DMS 273 treated with DMSO at 0.1 percent for 48 hours (cell line): ENCODE measurements at places on chromosomes 7 and 10.

DNA sequence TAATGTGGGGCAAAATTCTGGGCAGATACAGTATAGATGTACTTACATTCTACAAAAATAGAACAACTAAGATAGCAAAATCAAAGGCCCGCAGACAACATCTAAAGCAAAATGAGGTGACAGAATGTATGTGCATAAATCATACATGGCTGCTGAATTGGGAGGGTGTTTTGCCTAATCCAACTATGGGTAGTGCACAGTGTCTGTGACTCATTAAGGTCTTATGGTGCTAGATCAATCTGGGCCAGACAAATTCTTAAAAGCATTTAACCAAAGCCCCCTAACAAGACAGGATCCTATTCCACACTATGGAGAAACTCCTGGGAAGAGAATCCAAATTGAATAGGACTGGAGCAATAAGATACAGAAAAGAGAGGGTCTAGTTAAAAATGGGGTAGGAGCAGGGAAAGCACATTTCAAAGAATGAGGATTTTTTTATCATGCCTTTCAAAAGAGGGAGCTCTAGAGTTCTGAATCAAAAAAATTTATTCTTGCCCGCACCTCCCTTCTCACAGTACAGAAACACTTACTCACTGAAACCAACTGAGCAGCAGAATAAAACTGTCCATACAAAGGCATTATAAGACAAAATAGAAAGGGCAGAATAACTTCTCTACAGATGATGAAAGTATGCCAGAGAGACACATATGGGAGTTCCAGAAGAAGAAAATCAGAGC, 181.3 kb downstream of the RNLS start:
- no peak for DNase-seq

GRCh38 chr10:24277771-24278170, 68.8 kb downstream of the KIAA1217 start:
- no peak for DNase-seq

DNA sequence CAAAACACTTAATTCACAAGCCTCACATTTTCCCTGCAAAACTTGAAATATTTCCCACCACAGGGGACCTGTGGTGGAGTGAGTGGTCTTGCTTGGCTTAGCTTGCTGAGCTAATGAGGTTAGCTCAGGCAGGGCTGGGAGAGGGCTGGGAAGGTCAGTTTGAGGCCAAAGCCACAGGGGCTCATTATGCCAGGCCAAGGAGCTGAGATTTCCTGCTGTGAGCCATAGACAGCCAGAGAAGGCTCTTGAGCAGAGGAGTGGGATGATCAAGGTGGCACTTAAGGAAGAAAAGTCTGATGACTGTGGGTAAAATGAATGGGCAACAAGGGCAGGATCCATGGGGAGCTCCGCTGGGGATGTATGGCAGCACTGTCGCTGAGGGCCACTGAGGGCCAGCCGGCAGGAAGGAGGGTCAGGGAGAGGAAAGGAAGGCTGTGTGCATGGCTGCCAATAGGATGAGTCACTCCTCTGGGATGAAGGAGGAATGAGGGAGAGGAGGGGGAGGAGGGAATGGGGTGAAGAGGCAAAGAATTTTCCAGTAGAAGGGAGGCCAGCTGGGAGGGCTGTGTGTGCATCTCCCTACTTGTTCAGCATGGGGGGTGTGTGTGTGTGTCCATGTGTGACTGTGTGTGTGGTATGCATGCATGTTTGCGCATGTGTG, 18.7 kb upstream of the ZNF488 start:
- DNase-seq = no peak

DNA sequence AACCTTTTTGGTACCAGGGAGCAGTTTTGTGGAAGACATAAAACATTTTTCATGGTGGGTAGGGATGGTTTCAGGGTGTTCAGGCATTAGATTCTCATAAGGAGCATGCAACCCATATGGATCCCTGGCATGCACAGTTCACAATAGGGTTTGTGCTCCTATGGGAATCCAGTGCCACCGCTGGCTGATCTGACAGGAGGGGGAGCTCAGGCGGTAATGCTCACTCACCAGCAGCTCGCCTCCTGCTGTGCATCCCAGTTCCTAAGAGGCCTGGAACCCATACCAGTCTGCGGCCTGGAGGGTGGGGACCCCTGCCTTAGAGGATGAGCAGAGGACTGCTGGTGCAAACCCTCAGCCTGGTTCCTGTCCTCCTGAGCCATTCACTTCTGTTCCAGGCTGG, 561.7 kb downstream of the SDK1 start:
- DNase-seq = no peak

DNA sequence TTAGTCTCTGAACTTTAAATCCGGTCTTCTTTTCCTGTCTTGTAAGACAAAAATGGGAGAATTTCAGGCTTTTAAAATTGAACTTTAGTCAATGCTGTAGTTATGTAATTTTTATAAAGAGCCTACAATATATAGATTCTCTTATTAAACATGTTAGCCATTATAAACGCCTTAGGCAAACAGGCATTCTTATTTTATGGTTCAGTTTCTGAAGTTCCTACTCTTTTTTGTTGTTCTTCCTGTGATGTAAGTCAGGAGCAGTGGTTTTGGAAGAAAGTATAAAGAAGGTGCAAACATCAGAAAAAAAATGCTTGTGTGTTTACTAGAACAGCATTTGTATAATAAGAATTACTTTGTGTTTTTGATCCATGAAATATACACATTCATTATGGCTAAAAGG, 41.6 kb downstream of the BICC1 start:
- no peak for DNase-seq

DNA sequence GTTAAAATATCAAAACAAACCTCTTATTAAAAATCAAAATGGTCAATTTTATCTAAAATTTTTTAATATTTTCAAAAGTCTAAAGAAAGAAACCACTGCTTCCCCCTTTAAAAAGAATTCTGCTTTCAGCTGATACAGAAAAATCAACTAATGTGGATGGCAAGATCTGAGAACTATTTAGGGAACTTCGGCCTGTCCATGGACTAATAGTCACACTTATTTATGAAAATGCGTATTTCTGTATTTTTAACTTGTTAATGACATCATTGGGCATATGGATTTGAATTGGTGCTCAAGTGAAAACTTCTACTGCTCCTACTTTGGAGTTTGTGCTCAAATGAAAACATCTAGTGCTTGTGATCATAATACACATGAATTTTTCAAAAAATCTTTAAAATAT, 31.9 kb downstream of the RNLS start:
- DNase-seq = no peak

DNA sequence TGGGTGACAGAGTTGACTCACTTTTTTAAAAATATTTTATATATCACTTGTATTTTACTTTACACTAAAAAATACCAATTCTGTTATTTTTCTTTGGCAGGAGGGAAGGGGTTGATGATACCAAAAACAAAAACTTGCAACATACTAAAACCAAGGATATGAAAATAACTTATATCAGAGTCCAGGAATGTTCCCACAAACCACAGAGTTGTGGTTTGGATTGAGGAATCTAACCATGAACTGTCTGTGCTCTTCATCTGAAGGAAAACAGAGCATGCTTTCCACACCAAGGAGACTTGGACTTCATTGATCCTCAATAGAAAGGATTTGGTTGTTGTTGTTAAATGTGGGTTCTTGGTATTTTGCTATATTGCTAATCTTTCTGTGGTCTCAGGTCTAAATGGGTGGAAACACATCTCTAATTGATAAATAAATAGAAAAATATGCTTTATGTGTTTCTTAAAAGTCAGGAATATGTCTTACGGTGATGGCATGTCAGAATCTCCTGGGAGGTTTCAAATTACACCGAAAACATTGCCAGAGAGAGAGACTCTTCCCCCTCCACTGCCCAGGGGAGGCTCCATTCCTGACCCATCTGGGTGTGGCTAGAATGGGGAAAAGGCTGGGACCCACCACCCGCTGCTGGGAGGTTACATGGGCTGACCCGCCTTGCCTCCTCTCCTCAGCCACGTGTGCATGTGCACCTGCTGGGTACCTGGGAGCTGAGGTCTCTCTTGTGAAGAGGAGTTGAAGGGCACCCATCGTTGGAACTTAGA, 46.9 kb upstream of the STK17A start:
- no peak for DNase-seq

GRCh38 chr7:42045961-42046360, 191.0 kb downstream of the GLI3 start:
- DNase-seq = no peak

GRCh38 chr7:128922496-128923410, 12.2 kb upstream of the KCP start:
- no peak for DNase-seq

- DNase-seq = no peak
Measured at GRCh38 chr10:22992075-22992474, 64.2 kb downstream of the ARMC3 start.

DNA sequence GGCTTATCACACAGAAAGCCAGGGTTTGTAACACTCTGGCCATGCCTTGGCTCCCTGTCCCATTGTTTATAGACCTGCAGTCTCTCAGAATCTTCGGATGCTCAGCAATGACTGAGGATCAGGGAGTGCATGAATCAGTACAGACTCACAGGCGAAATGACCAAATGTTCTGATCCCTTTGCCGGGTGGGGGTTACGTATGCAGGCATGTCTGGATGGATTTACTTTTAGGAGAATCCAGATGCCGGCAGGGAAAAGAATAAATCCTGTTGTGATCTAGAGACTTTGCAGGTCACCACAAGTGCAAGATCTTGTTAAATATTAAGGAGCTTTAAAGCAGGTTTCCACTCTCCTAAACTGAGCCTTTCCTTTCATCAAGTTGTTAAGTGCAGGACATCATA, 149.5 kb downstream of the SFMBT2 start:
- no peak for DNase-seq
